Left lung (tissue), 14 donors: ENCODE measurements at places on chromosomes 12 and 14. TPM values are rescaled to one million over a fixed set of nuclear protein-coding genes. Genes with fewer than 3 reads are reported as not detected.

The CELA1 gene
- not detected for total RNA-seq

The P2RX2 gene
- total RNA-seq: not detected

The CCDC196 gene
- not detected for total RNA-seq

The COPS7A gene
- 67.5 TPM for total RNA-seq

The SRGAP1 gene
- total RNA-seq: 12.7 TPM

The TAS2R7 gene
- total RNA-seq: not detected

The NOVA1 gene
- 1.9 TPM for total RNA-seq

The MYO1H gene
- 0.20 TPM for total RNA-seq

The CLEC14A gene
- total RNA-seq: 73.8 TPM

The IGF1 gene
- total RNA-seq: 57.1 TPM

The GLIPR1 gene
- total RNA-seq: 68.2 TPM

The GZMH gene
- total RNA-seq: 2.2 TPM

The C1QL4 gene
- not detected for total RNA-seq

The JAG2 gene
- total RNA-seq: 32.0 TPM

The A2M gene
- total RNA-seq: 2,565 TPM

The OR6C65 gene
- not detected for total RNA-seq

The CLEC1B gene
- total RNA-seq: 0.38 TPM

The INSM2 gene
- total RNA-seq: not detected

The E2F7 gene
- 1.8 TPM for total RNA-seq

The DTX1 gene
- total RNA-seq: 3.8 TPM

The GLIPR1L2 gene
- total RNA-seq: 1.2 TPM

The CYP27B1 gene
- total RNA-seq: 4.7 TPM

The RNASE2 gene
- total RNA-seq: 30.6 TPM

The MGP gene
- 789 TPM for total RNA-seq
